ENCODE measurements at places on chromosomes 12 and 14. TPM values are rescaled to one million over a fixed set of nuclear protein-coding genes. Genes with fewer than 3 reads are reported as not detected.

NAV3 gene
- total RNA-seq: 132 TPM

CCDC38 gene
- total RNA-seq: not detected

KRT2 gene
- 0.18 TPM for total RNA-seq

ULK1 gene
- total RNA-seq: 16.2 TPM

C12orf42 gene
- 0.36 TPM for total RNA-seq

P2RX7 gene
- total RNA-seq: 2.3 TPM

- DNase-seq: no peak
Measured at GRCh38 chr12:46224386-46224785, 44.5 kb downstream of the SLC38A1 start.

- no peak for DNase-seq
Measured at GRCh38 chr14:60094306-60094897, 2.7 kb downstream of the PCNX4 start.

DNA sequence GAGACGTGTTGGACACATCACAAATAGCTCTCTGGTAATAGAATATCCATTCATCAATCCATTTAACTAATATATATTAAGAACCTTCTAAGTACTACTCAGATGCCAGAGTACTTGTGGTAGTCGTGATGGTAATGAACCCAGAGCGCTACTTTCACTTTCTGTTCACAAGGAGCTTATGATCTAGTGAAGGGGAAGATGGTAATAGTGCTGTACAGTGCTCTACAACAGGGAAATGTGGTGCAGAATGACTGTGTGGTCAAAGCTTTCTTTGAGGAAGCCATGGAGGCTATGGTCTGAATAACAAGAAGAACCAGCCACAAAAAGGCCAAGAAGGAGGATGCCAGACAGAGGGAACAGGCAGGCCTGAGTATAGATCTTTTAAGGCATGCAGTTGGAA, 212.0 kb downstream of the PTPRO start:
- no peak for DNase-seq

DNA sequence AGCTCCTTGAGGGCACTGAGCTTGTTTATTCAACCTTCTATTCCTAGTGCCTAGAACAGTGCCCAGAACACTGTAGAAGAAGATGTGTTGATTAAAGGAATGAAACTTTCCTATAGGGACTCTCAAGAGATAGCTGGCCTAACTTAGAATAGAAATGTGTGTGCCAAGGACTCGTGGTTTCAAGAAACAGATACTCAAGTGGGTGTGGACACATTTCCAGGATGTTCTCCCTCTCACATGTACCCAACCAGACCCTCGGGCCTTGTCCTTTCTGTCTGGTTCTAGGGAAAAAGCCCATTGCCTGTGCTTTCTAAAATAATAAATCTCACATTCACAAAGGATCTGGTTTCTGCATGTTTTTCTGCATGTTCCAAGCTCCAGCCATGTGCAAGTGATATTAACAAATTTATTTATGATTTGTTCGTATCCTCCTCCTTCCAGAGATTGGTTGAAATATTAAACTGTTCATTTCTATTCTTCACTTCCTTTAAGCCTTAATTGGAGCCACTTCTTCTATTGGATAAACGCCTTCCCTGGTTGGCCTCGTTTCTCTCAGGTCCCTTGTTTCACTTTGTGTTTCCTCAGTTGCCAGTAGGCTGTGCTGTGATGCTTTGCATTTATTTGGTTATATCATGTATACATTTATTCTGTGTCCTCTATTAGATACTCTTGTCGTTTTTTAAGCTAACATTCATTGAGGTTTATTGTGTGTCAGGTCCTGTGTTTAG, 89.8 kb downstream of the CRADD start:
- no peak for DNase-seq

GRCh38 chr14:104732931-104733681, 9.1 kb downstream of the ADSS1 start:
- no peak for DNase-seq

DNA sequence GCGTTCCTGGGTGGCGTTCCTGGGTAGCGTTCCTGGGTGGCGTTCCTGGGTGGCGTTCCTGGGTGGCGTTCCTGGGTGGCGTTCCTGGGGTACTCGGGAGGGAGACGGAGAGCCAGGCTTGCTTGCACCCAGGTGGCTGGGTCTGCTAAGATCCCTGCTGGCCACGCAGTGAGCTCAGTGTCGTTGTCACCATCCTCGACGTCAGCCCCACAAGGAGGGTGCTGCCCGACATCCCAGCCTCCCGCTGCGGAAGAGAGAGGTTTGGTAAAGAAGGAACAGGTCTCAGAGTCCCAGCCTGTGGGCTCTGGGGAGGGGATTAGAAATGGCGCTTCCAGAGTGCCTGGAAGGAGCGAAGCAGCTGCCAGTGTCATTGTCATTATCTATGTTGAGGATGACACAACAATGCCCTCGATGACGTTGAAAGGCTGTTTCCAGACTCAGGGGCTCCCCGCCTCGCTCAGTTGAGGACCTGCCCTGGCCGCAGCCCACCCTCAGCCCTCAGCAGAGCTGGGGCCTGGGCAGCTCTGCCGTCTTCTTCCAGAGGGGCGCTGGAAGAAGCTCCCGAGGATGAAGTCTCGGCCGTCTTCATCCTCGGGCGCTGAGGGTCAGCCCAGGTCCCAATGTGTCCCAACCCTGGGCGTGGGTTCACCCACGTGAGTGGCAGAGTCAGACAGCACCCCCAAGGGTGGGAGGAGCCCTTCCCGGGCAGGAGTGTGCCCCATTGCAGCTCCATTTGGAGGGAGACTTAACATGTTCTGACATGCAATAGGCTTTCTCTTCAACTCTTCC, 328.8 kb downstream of the ADGRD1 start:
- DNase-seq: no peak
